ENCODE measurements at places on chromosomes 12 and 14.

DNA sequence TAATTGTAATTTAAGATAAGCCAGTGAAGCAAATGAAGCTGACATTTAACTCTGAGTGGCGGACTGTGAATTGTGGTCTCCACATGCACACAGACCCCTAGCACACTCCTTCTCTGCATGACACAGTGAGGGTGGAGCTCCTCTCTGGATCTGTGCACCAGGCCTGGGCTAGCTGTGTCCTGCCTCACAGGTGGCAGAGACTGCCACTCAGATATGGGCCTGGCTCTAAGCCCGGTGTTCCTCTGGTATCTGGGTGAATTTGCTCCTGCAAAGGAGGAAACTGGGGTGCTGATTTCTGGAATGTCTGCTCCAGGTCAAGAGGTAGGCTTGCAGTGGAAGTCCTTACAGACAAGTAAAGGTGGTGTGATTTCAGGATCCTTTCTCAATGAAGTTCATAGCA is 282.4 kb downstream of the FOXN3 start:
- no peak for DNase-seq

- DNase-seq, result no peak
Measured at GRCh38 chr14:20578784-20579502, 8.9 kb downstream of the RNASE11 start.

DNA sequence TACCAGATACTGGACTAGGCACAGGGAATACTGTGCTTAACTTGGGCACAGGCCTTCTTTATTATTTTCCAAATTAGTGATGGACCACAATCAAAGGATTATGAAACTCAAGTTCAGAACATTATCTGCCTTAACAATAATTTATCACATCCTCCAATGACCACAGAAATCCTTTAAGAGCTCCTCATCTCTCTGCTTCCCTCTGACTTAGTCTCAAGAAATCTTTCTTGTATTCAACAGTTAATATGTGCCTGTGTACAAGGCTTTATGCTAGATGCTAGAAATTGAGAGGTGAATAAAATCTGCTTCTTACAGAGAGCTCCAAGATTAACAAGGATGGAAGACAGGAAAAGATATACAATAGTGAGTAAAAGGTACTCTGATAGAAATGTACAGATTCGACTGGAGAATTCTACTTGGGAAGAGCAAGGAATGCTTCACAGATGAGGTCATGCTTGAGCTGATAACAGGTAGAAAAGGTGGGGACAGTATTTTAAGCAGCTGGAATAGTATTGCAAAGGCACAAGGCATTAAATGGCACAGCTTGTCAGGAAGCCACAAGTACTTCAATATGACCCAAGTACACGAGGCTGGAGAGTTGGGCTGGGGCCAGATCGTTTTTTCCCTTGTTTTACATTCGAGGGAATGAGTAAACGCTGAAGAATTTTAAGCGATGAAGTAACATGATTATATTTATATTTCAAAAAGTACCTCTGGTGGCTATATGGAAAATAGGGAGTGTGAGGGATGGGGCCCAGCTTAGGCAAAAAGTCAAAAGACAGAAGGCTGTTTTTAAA is 55.1 kb upstream of the ARID2 start:
- no peak for DNase-seq

DNA sequence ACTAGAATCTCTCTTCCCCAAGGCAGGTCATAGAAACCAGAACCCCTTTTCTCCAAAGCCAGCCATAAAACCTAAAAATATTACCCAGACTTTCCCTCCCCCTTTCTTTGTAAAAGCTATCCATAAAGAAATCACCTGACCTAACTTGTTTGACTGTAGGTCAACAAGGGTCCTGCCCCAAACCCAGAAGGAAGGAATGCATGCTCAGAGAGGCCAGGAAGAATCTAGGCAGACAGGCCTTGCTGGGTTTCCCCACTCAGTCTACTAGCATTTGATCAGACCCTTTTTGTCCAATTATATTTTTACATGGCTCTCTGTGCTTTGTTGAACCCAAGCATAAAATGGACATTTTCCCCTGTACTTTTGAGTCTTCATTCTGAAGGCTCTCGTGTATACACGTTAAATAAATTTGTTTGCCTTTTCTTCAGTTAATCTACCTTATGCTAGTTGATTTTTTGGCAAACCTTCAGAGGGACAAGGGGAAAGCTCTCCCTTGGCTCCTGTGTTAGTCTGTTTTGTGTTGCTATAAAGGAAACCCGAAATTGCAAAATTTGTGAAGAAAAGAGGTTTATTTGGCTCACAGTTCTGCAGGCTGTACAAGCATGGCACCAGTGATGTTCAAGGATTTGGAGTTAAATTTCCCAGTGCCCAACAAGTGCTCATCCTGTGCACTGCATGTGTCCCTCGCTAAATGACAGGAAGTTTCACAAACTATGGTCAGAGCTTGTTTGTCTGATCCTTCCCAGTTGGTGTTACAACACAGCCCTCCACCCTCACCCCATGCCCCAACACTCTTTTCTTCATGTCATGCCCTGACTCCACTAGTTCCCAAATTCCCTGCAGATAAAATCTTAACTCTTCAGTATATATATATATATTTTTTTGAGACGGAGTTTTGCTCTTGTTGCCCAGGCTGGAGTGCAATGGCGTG is 14.2 kb upstream of the RASSF3 start:
- no peak for DNase-seq

GRCh38 chr12:22271023-22271422 is 63.5 kb downstream of the ST8SIA1 start:
- DNase-seq, result no peak

GRCh38 chr14:79275292-79275655 is 936.0 kb downstream of the DIO2 start:
- no peak for DNase-seq

- no peak for DNase-seq
Measured at GRCh38 chr14:85380881-85381280, 149.1 kb upstream of the FLRT2 start.

GRCh38 chr14:61257469-61258057 is 23.6 kb downstream of the TMEM30B start:
- DNase-seq, result no peak

DNA sequence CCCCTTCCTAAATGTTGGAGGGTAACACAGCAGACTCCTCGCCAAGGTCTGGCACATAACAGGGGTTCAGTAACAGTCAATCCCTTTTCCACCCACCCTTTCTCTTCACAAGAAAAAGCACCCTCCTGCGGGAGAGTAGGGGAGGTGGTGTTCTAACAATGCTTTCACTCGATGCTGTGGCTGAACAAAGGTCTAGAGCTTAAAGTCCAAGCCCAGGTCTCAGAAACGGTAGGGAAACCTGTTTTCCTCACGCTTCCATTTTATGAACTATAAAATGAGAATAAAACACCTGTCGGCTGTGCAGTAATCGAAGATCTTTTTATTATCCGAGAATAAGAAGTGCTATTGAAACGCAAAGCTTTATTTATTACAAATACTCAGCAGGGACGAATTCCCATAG is 20.9 kb upstream of the CACNA2D4 start:
- DNase-seq, result no peak

GRCh38 chr12:67761566-67761965 is 113.0 kb downstream of the DYRK2 start:
- no peak for DNase-seq

- DNase-seq, result no peak
Measured at GRCh38 chr14:84806622-84807021, 723.3 kb upstream of the FLRT2 start.

DNA sequence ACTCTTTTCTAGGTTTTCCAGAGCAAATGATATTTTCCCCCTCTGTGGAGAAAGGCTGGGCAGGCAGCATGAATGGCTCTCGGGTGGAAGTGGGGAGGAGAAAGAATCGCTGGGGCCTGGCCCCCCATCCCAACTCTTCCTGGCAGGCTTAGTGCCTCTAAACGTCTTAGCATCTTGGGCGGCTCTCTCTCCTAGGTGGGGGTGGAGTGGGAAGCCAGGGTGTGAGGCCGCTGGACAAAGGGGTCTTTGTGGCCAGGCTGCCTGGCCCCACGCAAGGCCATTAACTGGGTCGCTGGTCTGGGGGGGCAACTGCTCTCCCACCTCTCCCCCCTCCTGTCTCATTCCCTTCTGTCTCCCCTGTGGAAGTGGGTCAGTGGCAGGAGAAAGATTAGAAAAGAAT is 4.7 kb downstream of the LRP1-AS start:
- no peak for DNase-seq

- no peak for DNase-seq
Measured at GRCh38 chr14:100110816-100111215, 45.6 kb downstream of the EVL start.

GRCh38 chr12:27185234-27186021 is 58.7 kb upstream of the STK38L start:
- DNase-seq, result no peak

DNA sequence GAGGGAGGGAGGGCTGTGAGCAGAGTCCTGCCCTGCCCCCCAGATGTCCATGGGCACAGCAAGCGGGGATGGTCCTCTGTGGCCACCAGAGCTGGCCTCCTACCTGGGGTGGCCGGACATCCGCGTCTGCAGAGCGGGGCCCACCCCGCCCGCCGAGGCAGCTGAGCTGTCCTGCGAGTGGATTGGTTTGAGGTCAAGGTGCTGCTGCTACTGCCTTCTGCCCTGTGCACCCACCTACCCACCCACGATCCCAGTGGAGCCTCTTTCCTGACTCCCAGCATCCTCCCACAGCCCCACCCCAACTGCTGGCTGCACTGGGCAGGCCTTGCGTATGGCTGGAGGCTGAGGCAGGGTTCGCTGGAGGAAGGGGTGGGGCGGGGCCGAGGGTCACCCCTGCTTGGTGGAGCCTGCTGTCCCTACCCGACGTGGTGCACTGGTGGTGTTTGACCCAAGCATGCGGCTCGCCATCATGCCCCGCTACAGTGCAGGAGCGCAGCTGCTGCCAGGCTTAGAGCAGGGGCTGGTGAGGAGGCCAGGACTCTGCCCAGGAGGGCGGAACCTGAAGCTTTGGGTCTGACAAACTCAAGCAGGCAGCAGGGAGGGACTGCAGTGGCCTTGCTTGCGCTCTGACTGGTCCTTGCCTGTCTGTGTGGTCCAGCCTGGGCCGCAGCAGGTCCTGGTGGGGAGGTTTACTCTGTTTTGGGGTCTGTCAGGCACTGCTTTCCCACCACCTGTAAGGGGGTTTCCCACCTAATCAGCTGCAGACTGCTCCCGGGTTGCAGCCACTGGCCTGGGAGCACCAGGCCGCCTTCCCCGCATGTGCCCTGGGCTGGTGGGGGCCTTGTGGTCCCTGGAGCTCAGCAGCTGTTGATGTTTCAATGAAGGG is 23.7 kb downstream of the CEP170B start:
- DNase-seq, result no peak

DNA sequence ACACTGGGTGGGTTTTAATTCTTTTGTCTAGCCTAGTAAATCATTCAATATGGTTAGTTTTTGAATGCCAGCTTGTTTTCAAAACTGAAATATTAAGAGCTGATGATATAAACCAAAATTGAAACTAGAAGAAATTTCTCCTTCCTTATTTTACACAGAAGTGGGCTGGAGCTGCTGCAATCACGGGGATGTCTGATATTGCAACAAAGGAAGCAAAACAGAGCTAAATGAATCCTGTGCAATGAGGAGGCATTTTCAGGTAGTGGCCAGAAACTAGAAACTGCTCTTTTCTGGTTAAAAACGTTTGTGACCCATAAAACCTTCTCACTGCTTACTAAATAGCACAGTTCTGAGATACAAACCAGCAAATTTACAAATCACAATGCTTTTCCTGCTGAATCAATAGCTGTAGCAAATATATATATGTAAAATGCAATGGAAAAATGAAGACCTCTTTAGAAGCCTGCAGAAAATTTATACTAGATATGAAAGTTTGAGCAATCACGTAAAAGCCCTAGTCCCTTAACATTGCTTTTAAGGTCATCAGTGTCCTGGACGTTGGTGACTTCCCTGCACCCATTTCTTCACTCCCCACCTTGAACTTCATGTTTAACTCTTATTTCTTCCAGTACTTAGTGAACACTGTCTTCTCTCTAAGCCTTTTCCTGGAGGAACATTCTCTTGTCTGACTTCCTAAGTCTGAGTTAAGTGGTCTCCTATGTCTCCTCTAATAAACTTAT is 15.9 kb upstream of the LRRK2 start:
- no peak for DNase-seq

- DNase-seq, result no peak
Measured at GRCh38 chr14:75443203-75443969, 15.6 kb downstream of the JDP2 start.

- no peak for DNase-seq
Measured at GRCh38 chr12:94595152-94595551, 55.2 kb downstream of the TMCC3 start.

DNA sequence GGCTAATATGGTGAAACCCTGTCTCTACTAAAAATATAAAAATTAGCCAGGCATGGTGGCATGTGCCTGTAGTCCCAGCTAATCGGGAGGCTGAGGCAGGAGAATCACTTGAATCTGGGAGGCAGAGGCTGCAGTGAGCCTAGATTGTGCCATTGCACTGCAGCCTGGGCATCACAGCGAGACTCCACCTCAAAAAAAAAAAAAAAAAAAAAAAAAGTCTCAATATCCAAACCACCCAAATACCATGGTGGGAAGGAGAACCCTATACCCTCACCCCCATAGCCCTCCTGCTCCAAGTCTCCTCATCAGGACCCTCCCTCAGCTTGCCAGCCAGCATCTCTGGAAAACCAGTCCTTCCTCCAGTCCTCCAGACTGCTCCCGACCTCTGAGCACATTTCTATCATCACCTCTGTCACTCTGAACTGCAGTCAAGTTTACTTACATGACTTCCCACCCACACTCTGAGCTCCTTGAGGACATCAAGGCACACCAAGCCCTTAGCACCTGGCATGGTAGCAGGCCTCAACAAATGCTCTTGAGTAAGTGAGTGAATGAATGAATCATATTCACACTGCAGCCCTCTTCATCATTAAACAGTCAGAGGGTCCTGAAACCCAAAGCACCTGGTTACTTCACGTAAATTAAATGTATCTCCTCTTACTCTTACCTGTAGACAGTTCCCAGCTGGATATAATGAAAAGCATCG is 35.2 kb downstream of the NT5DC3 start:
- DNase-seq, result no peak

- no peak for DNase-seq
Measured at GRCh38 chr12:97560350-97560749, 97.7 kb downstream of the RMST start.

DNA sequence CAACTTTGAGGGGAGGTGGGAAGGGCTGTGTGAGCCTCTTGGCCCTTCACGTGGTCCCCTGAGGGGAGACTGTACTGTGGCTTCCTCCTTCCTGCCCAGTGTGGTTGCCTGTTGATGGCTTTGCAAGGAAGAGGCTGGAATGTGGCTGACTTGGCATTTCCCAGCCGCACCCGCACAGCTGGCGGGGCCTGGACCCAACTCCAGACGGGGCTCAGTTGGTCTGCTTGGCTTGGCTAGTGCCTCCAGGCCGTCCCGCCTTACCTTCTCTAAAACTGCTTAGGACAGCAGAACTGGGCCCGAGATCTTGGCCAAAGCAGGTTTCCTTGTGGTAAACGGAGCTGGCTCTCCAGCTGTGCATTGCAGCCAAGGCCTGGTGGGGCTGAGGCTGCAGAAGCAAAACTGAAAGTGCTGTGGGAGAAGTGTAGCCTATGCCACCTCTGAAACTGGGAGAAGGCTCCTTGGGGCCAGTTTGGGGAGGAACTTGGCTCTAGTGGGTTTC is 139.5 kb downstream of the SMOC1 start:
- DNase-seq, result no peak
